ENCODE measurements at places on chromosomes 12 and 14. TPM values are rescaled to one million over a fixed set of nuclear protein-coding genes. Genes with fewer than 3 reads are reported as not detected.

Gene DNAH10
- polyA plus RNA-seq: not detected

Gene DIO3
- polyA plus RNA-seq: 6.0 TPM

Gene STAC3
- 4.6 TPM for polyA plus RNA-seq

DNA sequence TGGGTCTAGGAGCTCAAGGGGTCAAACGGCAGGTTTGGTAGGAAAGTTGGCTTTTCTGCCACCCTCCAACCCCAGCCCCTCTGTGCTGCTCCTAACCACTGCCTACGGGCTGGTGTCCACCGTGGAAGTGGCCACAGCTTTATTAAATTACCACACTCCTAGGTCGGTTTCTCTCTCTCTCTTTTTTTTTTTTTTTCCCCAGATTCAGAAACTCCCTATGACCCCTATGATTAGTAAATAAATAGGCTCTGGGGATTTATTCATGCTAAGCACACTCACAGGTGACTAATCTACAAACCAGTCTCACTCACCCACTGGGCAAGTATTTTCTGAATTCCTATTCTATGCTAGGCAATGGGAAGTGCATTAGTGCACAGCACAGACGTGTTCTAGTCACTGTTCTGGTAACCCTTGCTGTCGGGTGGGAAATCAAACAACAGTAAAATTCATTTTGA is 8.7 kb upstream of the DDX47 start:
- DNase-seq: no peak

DNA sequence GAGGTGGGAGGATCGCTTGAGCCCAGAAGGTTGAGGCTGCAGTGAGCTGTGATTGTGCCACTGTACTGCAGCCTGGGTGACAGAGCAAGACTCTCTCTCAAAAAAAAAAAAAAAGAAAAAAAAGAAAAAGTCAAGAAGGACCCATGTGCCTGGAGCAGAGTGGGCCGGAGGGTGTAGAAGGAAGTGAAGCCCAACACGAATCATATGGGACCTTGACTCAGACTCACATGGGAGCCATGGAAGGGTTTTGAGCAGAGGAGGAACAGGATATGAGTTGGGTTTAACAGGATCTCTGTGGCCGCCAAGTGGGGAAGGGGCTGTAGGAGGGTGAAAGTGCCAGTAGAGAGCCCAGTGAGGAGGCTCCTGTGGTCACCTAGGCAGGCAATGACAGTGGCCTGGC is 165.4 kb downstream of the PHETA1 start:
- DNase-seq: no peak

- no peak for DNase-seq
These were observed 111.1 kb upstream of the CCDC175 start for GRCh38 chr14:59687663-59688062.

Gene TSHR
- not detected for polyA plus RNA-seq

DNA sequence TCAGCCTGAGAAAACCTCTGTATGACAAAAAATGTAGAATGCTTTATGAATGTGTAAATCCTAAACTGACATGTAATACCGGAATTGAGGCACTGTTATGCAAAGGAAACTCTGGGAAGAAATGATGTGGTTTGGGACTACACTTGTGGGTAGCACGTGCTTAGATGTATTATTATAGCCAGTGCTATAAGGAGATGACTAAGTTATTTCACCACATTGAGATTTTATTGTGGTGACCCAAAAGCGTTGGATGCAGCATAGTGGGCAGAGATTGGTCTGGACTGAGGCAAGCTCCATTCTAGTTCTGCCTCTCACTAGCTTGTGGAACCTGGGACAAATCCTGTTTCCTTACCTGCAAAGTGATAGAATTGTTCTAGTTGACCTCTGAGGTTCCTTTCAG is 172.2 kb downstream of the SNAPC1 start:
- no peak for DNase-seq

GRCh38 chr14:89534902-89535685 is 118.1 kb upstream of the FOXN3 start:
- DNase-seq: no peak

GRCh38 chr14:75653563-75653962 is 7.1 kb downstream of the ERG28 start:
- DNase-seq: no peak

Gene STRAP
- polyA plus RNA-seq: 75.7 TPM

- DNase-seq: no peak
These were observed 7.7 kb upstream of the SERPINA6 start for GRCh38 chr14:94330857-94331256.

DNA sequence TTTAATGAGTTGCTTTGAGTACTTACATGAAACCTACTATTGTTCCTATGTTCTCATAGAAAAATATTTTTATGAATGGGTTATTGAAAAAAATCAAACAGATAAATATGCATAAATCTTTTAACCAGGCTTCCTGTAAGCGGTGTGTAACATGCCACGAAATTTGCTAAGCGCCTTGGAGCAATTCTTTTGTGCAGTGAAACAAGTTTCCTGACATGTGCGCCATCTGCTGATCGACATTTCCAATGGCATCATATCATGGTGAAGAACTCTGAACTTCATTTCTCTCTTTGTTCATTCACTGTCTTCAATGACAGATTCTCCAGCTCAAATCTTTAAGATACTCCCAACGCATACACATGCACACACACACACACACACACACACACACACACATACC is 145.6 kb upstream of the NAV3 start:
- no peak for DNase-seq

DNA sequence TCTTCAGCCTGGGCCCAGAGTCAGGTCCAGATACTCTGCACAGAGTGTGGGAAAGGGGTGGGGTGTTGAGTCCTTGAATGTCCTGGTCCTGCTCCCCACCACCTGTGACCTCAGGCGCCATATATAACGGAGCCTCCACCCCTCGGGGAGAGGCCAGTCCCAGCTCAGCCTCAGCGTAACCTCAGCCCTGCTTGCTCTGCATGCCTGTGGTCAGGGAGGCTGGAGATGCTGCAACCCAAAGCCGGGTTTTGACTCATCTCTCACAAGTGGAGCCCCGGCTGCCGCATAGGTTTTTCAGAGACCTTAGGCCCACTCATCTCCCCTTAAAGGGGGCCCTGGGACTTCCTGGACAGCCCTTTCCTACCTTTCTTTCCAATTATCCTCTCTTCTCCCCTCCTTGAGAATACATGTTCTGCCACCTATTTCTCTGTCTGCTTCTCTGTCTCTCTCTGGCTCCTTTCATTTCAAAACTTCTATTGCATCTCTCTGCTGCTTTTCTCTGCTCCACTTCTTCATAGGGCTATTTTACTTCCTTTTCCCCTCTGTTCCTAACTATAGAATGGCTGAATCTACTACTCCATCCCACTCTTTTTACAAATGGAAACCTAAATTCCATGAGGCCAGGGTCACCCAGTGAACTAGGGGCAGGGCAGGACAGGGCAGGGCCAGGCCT is 1.2 kb downstream of the ITGB7 start:
- no peak for DNase-seq

Gene CRACR2A
- polyA plus RNA-seq: 11.4 TPM

DNA sequence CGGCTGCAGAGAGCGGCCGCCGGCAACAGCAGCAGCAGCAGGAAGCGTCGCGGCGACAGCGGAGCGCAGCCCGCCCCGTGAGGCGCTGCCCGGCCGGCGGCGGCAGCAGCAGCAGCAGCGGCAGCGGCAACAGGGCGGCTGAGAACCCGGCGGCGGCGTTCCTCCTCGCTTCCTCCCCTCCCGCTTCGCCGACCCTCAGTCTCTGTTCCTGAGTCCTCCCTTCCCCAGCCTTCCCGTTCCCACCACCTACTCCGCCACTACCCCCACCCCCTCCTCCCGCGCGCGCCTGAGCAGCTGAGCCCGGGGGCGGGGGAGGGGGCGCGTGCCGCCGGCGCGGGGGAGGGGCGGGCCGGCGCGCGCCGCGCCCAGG is 310 bp downstream of the BICDL1 start:
- DNase-seq: no peak

DNA sequence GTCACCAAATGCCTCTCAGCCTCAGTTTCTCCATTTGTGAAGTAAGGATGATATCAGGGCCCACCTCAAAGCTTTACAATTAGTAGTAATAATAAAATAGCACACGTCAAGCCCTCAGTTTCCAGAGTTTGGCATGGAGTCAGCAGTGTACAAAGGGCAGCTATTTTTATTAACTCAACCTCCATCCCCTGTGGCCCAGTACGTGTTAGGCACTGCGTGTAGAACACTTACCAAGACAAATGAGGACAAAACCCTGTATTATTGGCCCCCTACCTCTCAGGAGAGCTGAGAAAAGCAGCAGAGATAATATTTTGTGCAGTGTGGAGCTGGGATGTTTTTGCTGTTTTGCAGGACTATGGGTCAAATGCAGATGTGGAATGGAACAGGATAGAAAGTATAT is 280.8 kb downstream of the C12orf75 start:
- no peak for DNase-seq

Gene MGP
- polyA plus RNA-seq: 179 TPM

Gene IL26
- not detected for polyA plus RNA-seq

DNA sequence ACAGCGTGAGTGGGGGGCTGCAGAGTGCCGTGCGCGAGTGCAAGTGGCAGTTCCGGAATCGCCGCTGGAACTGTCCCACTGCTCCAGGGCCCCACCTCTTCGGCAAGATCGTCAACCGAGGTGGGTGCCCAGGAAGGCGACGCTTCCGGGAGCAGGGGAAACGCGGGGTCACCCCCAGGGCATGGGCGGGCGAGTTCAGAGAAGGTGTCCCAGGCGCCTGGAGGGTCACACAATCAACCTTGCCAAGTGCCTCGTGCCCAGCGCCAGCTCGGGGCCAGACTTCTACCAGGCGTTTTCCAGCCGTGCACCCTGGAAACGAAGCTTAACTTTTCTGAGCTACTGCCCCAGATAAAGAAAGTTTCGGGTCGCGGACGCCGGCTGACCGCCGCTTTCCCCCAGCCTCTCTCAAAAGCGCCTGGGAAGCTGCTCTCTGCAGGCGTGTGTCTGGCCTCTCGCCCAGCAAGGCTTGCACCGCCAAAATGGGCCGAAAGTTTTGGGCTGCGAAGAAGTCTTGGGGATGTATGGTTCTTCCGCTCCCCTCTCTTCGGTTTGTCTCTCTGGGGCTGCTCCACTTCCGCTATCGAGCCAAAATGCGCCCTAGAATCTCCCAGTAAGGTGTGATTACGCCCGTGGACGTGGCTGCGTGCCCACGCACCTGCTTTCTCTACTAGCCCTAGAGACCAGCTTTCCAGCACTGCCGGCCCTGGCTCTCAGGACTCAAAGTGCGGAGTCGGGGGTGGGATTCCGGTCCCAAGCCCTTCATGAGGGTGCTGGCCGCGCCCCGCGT is 1.7 kb downstream of the WNT1 start:
- DNase-seq: no peak

- no peak for DNase-seq
These were observed 5.6 kb upstream of the ADGRD1 start for GRCh38 chr12:130948136-130948535.

- DNase-seq: no peak
These were observed 120.5 kb downstream of the AKAP6 start for GRCh38 chr14:32449648-32450047.

GRCh38 chr12:128830505-128830893 is 6.7 kb upstream of the SLC15A4 start:
- peak; percentile 12 for DNase-seq

Gene NCKAP5L
- 2.4 TPM for polyA plus RNA-seq

- DNase-seq: no peak
These were observed 13.8 kb upstream of the KCNJ8 start for GRCh38 chr12:21788089-21788983.

DNA sequence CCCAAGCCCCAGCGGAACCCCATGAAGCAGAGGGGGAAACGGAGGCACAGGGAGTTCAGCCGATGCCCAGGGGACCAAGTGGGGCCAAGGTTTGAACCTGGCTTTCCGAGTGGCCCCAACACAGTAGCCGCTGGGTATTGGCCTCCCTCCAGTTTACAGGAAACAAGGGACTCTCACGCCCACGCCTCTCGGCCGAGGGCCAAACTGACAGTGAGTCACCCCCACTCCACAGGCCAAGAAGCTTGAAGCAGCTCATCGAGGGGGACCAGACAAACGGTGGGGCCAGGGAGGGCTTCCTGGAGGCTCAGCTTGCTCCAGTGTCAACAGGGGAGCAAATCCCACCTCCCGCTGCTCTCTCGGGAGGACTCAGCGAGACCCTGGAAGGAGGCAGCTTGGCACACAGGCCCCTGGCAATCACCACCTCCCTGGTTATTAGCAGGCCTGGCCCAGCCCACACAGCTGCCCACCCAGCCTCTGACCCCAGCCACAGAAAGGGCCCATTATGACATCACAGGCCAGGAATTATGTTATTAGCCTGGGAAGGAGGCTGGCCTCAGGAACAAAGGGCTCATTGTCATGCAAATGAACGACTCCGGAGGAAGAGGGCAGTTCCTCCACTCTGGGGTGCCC is 54.6 kb downstream of the NCOR2 start:
- DNase-seq: peak; percentile 93

DNA sequence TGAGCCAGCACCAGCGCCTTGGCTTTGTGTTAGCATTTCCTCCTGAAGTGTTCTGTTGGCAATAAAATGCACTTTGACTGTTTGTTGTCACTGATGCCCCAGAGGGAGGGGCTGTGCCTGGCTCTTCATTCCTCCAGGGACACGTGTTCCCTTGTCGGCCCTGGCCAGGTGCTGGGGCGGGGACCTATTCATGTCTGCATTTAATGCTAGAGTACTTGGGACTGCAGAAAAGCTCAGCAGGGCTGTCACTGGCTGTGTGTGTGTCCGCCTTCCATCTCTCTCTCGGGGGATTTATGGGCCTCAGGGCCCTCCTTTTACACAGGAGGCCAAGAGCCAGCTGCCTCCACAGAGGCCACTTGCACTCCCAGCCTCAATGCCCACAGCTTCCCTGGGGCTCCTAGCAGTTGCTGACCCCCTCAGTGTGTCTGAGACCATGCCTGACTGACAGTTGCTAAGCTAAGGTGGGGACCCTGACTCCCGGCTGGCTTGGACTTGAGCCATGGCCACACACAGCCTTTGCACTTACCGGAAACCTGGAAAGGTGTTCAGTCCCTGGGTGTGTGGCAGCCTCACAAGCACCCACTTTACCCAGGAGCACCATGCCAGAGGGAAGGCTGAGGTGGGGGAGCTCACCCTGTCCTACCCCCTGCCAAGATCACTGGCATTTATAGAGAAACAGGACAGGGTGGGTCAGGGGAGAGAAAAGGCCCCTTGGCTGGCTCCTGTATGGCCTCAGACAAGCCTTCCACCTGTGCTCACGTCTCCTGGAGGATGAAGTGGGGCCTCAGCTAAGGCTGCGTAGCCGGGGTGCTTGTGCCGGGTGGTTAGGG is 27.8 kb downstream of the HIP1R start:
- DNase-seq: peak; percentile 57

Gene TAS2R13
- polyA plus RNA-seq: not detected

Gene ZNF385A
- polyA plus RNA-seq: 19.2 TPM

- no peak for DNase-seq
These were observed 149.1 kb downstream of the KICS2 start for GRCh38 chr12:64072916-64073575.

DNA sequence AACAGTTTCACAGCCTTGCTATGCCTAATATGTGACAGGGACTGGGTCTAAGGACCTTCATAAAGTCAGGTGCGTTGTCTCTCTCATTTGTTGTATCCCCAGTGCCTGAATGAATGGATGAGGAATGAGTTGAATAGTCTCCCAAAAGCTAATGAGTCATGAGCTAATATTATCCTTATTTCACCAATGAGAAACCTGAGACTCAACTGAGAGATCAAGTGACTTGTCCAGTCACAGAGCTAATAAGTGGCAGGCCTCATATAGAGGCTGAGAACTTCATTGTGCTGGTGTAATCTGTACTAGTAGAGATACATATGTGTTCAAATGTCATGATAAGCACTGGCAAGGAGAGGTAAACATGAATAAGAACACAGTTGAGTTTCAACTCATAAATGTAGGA is 612.4 kb downstream of the NRXN3 start:
- no peak for DNase-seq

All from sigmoid colon (tissue), 7 donors.